ENCODE measurements at places on chromosomes 5 and 9.

DNA sequence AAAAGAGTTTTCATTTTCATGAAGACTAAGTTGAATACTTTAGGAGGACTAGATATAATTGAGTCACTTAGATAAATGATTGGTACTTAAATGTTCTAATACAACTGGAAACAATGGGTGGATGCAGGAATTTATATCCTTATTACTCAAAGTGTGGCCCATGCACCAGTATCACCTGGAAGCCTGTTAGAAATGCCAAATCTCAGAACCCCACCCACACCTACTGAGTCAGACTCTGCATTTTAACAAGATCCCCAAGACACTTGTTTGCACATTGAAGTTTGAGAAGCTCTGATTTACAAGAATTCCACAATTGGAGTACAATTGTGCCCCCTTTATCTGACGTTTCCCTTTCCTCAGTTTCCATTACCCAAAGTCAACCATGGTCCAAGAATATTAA is 239.0 kb downstream of the AUH start:
- no peak for DNase-seq

DNA sequence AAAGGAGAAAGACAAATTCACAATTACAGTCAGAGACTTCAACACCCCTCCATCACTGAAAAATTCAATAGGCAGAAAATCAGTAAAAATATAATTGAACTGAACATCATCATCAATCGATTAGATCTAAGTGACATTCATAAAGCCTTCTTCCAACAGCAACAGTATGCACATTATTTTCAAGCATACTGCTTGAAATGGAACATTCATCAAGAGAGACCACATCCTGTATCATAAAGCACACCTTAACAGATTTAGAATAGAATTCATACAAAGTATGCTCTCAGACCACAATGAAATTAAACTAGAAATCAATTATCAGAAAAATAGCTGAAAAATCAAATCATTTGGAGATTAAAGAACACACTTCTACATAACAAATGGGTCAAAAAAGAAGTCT is 39.1 kb downstream of the ERMP1 start:
- DNase-seq, result no peak

DNA sequence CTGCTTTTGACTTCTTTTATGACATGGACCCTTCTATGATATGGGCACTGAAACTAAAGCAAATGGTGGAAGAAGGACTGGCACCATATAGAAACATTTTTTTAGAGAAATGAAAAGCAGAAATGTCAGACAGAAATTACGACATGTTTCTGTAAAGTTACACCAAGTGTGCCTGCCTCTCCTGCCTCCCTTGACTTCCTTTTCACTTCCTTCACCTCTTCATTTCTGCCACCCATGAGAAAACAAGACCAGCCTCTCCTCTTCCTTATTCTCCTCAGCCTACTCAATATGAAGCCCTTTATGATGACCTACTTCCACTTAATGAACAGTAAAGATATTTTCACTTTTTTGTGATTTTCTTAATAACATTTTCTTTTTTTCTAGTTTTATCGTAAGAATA is 44.5 kb downstream of the ERCC6L2 start:
- DNase-seq, result no peak

GRCh38 chr5:96687812-96688453 is 25.8 kb downstream of the CAST start:
- peak; percentile 82 for DNase-seq

DNA sequence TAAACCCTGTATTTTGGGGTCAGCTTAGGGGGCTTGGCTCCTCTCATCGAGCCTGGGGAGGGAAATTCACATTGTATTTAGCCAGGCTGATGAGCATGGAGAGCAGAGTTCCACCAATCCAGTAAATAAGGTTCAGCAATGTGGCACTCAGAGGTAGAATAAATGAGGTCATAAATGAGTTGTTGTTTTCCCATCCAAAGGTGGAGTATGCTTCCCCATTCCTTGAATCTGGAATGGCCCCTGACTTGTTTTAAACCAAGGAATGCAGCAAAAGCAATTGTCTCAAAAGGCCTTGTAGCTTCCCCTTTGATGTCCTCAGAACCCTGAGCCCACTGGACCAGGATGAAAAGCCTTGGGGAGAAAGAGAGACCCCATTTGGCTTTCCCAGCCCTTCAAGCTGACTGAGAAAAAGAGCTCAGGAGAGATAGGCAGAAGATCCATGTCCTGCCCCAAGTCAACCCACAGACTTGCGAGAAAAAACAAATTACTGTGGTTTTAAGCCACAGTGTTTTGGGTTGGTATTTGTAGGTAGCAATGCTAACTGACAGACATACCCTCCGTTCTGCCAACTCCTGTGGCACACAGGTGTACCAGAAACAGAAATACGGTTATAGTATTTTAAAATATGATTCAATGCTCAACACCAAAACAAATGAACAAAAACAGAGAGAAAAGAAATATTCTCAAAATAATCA is 566.0 kb upstream of the DMAC1 start:
- DNase-seq, result no peak

GRCh38 chr5:168215646-168216045 is 75.8 kb upstream of the WWC1 start:
- DNase-seq, result no peak

DNA sequence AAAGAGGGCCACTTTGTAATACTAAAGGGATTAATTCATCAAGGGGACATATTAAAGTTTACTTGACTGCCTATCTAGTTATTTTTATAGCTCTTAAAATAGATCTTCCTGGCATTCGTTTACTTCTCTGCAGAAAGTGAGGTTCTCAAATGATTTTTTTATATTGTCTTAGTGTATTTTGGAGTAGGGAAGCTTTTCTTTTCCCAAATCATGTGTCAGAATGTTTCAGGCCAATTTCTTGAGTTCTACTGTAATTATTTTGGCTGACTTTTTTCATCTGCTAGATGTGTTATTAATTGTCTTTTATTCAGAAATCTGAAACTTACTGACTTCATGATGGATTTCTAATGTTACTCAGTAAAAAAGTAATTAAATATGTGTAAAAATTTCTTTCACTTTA is 60.2 kb upstream of the FBXL7 start:
- no peak for DNase-seq

- DNase-seq, result peak; percentile 70
Observed at GRCh38 chr5:53560028-53560427, 411 bp upstream of the NDUFS4 start.

DNA sequence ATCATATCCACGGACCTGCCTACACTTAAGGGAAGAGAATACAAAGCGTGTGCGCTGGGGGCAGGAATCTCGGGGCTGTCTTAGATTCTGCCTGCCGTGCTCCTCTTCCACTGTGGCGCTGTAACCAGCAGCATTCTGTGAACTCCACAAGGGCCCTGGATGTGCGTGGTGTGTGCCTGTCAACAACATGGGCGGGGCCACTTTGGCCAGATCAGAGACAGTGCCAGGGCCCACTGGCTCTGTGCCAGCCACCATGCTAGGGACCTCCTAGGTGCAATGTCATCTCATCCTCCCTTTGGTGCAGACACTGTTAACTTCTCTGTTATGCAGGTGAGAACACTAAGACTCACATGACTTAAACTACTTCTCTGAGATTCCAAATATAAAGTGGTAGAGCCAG is 113.7 kb downstream of the COL23A1 start:
- DNase-seq, result no peak

DNA sequence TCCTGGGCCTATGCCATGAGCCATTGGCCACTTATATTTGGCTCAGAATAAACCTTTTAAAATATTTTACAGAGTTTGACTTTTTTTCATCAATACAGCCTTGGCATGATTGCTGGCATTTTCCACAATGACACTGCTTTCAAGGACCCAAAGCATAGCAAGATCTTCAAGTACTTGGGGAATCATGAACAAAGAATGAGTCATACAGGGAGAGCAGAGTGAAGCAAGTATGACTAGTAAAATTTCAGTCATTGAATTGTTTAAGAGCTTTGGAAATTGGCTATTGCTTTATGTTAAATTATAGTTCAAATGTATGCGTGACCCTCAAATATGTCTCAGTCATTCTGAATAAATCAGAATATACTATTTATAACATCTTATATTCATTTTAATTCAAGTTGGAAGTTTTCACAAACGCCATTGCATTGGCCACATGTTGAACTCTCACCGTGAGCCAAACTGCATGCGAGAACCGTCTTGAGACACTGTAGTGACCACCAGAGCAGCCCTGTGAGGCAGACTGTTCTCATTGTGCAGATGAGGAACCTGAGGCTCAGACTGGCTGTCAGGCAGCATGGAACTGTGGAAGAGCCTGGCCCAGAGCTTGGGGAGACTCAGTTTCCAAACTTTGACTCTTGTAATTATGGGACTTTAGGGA is 52.9 kb downstream of the GDNF start:
- no peak for DNase-seq

DNA sequence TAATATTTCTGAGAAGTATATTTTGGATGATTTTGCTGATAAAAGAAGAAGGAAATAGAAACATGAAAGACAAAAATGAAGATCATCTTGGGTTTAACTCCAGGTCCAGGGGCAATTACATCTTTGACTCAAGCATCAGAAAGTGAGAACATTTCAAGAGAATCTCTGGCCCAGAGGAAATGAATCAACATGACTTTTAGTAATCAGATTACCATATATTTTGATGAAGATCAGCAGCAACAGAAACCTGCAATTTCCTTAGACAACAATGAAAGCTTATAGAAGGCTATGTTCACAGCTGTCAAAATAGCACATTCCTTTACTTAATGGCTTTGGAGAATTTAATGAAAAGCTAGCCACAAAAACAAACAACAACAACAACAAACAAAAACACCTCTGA is 638.1 kb downstream of the EFNA5 start:
- DNase-seq, result no peak

DNA sequence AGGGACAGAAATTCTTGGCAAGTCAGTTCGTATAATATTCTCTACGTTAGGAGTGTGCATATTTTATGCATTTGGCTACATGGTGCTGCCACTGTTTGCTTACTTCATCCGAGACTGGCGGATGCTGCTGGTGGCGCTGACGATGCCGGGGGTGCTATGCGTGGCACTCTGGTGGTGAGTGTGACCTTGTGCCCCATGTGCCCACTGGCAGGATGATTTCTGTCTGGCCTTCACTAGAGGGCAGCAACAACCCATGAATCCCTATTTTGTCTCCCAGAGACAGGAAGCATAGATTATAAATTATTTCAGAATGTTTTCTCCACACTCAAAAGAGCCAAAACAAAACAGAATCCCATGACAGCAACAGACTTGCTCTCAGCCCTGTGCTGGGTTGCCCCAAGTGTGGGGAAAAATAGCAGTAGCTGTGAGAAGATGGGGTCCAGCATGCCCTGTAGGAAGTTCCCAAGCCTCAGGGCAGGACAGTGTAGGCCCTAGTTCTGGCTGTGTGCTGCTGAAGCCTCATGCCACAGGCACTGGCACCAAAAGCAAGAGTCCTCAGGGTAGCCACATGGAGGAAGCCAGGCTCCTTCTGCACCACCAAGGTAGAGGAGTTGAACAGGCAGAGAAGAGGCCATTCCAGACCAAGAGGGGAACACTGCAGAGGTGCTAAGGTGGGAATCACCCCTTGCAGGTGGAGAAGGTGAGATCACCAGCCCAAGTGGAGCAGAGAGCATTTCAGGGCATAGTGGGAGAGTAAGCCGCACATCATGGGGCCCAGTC is 16.0 kb downstream of the SLC22A5 start:
- DNase-seq, result peak; percentile 65

DNA sequence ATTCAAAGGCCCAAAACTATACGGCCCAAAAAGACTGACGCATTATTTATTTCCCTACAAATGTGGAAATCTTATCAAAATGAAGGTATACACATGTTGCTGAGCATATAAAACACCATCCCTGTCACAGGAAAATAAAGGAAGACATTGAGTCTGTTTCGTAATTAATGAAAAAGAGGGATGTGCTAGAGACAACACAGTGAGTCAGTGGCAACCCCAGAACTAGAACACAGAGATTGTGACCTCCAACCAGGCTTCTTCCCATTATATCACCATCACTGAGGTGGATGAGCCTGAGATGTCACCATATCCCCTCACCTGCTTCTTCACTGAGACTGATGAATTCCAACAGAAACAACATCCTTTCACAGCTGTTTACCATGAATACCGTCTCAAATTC is 3.8 kb downstream of the NDUFA8 start:
- no peak for DNase-seq

DNA sequence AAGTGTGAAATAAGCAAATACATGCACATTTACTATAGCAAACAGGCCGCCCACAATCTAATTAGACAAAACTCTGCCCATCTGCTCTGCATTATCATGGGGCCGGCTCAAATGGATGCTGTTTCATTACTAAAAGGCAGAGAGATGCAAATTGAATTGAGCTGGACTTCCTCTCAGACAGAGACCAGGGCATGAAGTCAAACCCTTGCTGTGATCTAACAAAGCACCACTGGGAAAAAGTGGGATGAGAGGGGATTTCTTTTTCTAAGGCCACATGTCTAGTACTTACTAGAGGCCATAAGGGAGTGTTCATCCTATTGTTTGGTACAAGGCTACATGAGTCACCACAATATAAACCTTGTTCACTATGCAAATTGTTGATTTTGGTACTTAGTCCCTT is 614.7 kb downstream of the ISL1 start:
- DNase-seq, result no peak

DNA sequence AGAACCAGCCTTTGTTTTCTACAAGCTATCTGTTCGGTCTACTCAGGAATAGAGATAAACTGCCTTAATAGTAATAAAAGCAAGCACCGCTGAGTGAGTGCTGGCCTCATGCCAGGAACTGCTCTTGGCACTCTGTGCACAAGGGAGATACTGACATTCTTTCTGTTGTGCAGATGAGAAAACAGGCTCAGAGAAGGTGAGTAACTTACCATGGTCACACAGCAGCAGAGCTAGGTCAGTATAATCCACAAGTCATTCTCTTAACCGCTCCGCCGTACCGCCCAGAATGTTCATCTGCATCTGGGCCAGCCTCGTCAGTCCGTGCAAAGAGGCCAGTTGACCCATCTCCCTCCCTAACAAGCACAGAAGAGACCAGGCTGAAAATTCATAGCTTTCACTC is 27.4 kb downstream of the QRFP start:
- no peak for DNase-seq

DNA sequence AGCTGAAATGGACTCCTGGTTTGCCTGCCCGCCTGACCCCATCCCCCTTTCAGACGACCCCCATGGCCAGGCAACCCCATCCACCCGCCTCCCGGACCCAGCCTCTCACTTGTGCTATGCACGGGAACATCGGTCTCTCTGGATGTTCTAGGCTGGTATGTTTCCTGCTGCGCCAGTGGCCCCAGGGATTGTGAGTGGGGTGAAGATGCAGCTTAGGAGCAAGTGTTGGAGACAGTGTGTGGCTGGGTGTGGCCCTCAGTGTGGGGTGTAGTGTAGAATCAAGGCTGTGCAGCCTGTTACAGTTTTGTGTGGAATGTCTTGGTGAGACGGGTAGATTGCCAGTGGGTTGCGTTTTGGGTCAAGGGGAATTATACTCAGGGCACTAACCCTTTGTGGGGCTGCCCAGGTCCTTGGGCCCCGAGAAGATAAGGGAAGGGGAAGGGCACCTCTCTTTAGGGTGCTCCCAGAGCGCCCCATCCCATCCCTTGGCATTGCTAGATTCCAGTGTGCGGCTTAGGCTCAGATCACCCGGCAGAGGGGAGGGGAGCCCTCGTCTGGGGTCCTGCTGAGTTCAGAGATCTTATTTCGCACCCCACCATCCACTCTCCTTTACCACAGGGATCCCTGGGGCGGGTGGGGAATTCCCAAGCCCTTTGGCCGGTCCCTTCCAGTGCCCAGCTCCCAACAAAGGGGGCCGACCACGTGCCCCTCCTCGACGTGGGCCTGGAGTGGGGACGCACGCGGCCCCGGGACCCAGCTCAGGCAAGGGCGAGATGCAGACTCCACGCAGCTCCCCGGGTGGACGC is 4.6 kb downstream of the IER5L start:
- no peak for DNase-seq
